ENCODE measurements at places on chromosomes 7 and 10.

- DNase-seq: no peak
These were observed 77.9 kb upstream of the GTF2IRD1 start for GRCh38 chr7:74375726-74376220.

GRCh38 chr7:148044173-148044572 lies 546.4 kb upstream of the C7orf33 start:
- no peak for DNase-seq

DNA sequence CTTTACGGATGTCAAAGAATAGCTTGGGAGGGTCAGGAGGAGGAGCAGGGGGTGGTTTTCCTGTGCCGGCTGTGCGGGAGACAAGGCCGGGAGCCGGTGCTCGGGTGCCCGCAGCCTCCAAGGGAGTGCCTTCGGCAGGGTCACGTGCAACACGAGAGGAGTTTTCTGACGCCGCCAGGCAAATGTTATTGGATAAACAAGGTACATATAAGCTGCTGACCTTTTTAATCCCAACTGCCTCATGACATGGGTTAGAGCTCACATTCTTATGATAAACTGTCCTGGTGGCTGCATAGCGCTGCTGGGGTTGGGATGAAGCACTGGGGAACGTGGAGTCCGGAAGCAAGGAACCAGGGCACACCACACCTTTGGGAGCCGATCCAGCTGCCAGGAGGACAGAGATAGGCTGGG lies 124.8 kb upstream of the PDLIM1 start:
- no peak for DNase-seq

- DNase-seq: no peak
These were observed 26.4 kb upstream of the MSS51 start for GRCh38 chr10:73459683-73460314.

DNA sequence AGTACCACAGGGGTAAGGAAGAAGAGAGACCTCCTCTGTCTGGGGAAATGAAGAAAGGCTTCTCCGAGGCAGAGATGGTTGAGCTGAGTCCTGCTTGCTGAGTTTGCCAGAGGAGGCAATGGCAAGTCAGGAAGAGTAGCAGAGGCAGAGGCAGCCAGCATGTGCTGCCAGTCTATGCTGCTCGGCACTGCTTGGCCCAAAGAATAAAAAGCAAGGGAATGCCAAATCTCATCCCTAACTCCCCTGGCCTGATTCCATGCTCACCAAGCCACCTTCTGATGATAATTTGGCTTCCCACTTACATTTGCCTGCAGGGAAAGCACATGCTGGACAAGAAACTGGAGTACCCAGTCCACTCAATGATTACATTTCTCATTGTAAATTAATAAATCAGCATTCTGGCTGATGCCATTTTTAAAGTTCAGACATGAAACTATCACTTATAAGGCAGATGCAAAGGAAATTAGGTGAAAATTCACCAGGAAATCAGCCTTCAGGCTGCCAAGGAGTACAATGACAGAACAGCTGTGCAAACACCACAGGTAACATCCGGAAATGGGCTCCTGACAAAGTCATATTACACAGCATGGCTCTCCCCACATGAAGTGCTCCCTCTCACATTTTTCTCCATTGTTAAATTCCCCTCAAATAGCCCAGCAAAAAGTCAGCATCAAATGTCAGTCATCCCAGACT lies 245.9 kb downstream of the MTERF1 start:
- DNase-seq: no peak

- no peak for DNase-seq
These were observed 4.8 kb downstream of the GRIFIN start for GRCh38 chr7:2471396-2471795.

- DNase-seq: no peak
These were observed 20.7 kb upstream of the CFTR start for GRCh38 chr7:117458977-117459583.

DNA sequence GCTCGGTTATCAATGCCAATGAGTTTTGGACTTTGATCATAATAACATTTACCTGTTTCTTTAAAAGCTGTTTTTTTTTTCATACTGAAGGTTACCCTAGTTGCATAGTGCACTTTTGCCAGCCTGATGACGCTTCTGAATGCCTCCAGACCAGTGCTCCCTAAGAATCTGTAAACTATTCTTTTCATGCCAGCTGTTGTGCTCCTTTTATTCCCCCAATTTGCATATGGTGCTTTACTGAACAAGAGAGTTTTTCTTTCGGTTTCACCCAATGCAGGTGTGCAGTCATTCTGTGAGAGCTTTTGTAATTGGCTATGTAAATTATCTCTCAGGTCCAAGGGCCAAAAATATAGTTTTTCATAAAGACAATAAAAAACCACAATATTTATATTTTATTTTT lies 48.1 kb upstream of the GLCCI1 start:
- DNase-seq: peak; percentile 27

GRCh38 chr7:26081638-26082037 lies 70.4 kb upstream of the NFE2L3 start:
- no peak for DNase-seq

DNA sequence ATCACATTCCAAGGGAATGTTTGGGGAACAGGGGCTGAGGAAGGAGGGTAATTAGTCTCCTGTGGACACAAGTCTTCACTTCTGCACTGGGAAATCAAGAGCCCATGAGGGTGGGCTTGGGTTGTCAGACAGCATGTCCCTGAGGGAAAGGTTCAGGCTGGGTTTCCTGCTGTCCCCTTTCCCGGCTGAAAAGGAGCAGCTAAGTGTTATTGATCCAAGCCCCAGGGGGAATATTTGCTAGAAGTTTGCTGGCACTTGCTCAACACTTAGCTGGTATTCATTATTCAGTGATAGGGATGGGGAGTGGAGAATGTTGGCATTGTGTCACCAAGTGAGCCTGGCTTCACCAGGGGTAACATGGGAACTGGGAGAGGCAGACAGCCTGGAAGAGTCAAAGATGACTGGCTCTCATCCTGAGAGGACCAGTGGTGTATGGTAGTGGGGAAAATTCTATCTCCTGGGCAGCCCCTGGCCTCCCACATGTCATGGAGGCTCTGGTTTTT lies 344.4 kb upstream of the PODXL start:
- no peak for DNase-seq

- no peak for DNase-seq
These were observed 224.7 kb upstream of the PHYHIPL start for GRCh38 chr10:58951746-58952145.

DNA sequence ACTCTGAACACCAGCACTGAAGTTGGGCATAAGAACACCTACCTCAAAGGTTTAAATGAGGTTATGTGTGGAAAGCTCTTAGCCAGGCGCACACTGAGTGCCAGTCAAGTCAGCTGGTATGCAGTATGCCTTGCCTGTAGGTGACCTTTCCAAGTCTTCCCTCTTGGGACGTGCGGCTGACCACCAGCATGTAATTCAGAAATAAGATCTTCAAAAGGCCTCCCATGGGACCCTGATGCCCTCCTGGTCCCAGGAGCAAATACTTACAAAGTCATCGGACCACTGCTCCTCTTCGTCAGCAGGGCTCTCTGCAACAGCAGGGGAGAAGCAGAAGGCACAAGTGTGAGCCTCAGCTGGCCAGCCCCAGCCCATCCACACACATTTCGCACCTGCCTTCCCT lies 40.8 kb downstream of the BLNK start:
- DNase-seq: no peak

GRCh38 chr7:15215616-15216015 lies 313.1 kb upstream of the DGKB start:
- DNase-seq: no peak

DNA sequence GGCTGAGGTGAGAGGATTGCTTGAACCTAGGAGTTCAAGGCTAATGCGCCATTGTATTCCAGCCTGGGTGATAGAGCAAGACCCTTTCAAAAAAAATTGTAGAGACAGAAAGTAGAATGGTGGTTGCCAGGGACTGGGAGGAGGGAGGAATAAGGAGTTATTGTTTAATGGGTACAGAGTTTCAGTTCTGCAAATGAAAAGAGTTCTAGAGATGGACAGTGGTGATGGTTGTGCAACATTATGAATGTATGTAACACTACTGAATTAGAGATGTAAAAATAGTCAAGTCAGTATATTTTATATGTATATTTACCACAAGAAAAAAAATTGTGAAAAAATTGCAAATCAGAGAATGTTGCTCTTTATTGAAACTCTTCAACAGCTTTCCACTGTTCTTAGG lies 266.5 kb upstream of the NPY start:
- no peak for DNase-seq

- DNase-seq: no peak
These were observed 328.2 kb downstream of the PLXNA4 start for GRCh38 chr7:132247995-132248618.

DNA sequence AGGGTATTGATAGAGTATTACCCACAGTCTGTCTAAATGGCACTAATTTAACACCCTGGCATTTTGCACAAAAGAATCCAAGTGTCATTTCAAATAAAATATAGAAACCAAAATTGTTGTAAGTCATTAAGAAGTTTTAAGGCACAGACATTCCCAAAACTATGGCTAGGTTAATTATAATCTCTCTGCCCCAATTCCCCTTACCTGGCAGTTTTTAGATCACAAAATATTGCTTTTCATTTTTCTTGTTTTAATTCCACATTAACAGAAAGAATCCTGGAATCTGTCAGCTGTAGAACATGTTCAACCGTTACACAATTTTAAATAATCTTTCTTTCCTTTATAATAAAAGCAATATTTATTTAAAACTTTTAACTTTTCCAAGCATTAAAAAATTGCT lies 56.1 kb upstream of the PALS2 start:
- DNase-seq: no peak

DNA sequence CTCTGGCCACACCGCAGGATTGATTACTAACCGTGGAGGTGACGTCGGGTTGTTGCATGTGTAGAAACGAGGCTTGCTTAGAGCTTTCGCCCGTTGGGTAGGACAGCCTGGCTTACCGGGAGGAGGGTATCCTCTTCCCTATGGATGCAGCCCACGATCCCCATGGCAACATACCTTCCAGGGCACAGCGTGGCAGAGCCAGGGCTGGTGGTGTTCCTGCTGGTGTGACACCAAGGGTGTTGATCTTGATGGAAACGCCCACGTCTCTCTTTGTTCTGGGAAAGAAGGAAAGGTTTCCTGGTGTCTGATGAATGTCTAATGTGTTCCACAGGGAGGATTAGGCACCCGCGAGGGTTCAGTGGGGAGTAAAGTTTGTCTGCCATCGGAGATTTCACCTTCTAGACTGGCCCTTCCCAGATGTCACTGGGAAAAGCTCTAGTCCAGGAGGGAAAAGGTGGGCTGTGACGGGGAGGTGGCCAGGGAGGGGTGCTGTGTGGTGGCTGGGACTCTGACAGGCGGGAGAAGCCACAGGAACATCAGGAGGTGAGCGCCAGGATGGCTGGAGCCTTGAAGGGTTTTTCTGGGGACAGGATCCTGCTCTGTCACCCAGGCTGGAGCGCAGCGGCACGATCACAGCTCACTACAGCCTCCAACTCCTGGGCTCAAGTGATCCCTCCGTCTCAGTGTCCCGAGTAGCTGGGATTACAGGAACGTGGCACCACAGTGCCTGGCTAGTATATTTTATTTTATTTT lies 102.1 kb downstream of the CUX1 start:
- DNase-seq: no peak

DNA sequence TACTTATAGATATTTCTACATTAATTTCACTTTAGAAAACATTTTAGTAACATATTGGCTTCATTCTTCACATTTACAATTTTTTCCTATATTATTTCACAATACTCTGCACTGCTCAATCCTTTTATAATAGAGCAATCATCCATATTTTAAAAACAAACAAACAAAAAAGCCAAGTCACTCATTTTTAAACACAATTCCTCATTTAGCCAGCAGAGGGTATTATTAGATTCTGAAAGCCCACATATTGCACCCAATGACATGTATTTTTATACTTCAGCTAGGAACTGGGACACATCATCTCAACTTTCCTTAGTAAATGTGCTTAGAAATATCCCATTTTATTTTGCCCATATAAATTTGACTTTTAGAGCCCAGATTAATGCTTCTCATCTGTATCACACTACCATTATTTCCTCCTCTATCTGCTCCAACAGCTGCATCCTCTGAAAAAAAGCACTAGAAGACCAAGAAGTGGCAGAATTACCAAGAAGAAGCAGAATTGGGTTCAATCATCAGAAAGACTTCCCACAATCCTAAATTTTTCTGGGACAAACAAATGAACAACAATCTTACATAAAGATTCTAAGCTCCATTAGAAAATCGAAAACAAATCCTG lies 29.5 kb downstream of the CTNNA3 start:
- DNase-seq: no peak

- no peak for DNase-seq
These were observed 255.1 kb downstream of the XPNPEP1 start for GRCh38 chr10:109668154-109668665.

GRCh38 chr7:120996333-120996987 lies 7.9 kb downstream of the CPED1 start:
- no peak for DNase-seq

- DNase-seq: no peak
These were observed 97.1 kb downstream of the CREB5 start for GRCh38 chr7:28509251-28510025.

GRCh38 chr10:5810225-5810624 lies 3.0 kb downstream of the GDI2 start:
- DNase-seq: no peak

DNA sequence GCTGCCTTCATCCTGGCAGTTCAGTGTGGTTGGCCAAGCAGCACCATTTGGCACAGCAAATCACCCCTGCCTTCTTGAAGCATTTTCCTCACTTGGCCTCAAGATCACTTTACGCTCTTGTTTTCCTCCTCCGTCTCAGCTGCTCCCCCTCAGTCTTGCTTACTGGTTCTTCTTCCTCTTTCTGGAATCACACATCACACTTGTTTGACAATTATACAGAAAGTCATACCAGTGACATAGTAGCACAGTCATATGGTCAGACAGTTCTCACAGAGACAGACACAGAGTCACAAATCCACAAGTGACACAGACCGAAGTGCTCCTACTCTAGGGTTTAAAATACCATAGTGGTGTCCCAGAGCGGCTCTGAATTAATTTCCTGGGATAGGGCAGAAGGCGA lies 43.8 kb upstream of the ARL4A start:
- DNase-seq: no peak

DNA sequence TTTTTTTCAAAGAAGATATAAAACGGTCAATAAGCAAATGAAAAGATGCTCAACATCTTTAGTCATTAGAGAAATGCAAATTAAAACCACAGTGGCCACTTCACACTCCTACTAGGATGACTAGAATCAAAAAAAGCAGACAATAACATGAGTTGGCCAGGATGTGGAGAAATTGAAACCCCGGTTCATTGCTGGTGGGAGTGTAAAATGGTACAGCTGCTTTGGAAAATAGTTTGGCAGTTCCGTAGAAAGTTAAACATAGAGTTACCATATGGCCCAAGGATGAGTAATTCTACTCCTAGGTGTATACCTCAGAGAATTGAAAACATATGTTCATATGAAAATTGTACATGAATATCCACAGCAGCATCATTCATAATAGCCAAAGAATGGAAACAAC lies 573.3 kb downstream of the GALNT17 start:
- DNase-seq: no peak

DNA sequence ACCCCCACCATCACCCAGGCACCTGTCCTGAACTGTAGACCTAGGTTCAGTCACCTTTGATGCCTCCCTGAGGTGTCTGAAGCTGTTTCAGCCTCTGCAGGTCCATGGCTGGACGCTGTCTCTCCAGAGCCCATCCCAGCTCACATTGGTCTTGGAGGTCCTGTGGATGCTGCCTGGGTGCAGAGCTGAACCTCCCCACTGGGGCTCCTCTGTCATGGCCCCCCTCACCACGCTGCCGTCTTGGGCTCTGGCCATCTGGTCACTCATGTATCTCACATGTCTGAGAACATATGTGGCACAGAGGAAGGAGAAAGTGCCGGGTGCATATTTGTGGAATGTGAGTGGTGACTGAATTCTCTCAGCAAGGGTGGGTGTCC lies 108.9 kb downstream of the NKX6-2 start:
- no peak for DNase-seq

Measured in activated CD8-positive, alpha-beta T cell treated with anti-CD3 and anti-CD28 coated beads, Interleukin-2, amount 10 ng/mL, durations not matched to agents 7 days and 5 days (primary cell).